ENCODE measurements at places on chromosomes 3 and 15.

DNA sequence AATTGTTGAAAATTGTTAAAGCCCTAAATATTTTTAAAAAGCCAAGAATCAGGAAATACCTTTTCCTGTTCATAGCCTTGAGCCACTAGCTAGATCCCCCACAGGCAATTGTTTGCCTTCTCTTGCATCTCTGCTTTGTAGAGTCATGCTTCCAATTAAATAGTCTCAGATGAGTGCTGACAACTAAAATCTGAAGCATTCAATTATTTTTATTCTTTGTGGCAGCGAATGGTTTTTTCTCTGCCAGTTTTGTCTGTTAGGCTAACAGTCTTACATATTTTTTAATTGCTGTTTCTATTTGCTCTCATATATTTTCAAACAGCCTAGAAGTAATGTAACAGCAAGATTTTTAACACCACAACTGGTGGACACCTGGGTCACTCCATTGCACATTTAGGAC is 277.1 kb upstream of the GBE1 start:
- no peak for DNase-seq

DNA sequence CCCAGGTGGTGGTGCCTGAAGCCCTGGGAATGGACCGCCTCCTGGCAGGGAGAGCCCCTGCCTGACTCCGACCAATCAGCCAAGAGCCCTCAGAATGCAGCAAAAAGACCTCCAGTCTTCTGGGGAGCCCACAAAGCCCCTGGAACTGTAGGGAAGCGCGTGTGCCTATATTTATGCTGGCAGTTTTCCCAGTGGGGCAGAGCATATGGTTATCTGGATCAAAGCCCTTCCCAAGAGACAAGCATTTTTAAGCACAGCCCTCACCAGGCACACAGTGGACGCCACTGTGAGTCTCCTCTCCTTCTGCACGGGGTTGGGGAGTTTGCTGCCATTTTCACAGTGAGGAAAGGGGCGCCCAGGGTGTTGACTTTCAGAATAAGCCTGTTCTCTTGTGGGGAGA is 80.9 kb upstream of the RPL32 start:
- no peak for DNase-seq

GRCh38 chr15:72732516-72732915 is 46.5 kb downstream of the BBS4 start:
- DNase-seq: no peak

DNA sequence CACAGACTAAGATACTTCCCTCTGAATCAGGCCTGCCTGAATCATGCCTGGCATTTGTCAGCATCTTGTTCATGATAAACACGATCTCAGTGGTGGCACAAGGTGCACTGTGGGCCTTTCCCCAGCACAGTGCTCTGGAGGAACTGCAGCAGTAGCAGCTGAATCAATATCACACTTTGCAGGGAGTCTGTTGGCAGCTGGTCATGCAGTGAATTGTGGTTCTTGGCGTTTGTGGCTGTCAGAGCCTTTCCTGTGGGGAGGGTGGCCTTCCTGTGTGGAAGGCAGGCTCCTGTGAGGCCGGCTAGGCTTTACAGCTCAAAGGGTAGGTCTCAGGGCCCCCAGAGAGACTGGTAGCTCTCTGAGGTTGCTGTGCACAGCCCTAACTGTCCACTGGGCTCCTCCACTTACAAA is 54.4 kb upstream of the TLE3 start:
- no peak for DNase-seq

DNA sequence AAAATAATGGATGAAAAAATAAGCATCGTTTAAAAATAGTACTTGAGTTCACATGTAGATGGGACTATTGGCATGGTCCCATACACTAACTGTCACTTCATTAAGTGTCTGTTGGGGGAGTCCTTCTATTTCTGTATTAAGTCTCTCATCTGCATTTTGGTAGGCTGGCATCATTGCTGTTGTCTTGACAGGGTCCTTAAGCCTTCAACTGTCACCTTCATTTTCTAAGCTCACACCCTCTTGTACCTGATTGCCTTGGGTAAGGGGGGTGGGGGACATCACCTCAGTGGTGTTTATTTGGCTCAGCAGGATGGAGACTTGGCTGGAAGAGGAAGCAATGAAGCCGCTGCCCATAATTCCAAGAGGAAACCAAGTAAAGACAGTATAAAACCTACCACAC is 202.0 kb upstream of the VEPH1 start:
- no peak for DNase-seq

DNA sequence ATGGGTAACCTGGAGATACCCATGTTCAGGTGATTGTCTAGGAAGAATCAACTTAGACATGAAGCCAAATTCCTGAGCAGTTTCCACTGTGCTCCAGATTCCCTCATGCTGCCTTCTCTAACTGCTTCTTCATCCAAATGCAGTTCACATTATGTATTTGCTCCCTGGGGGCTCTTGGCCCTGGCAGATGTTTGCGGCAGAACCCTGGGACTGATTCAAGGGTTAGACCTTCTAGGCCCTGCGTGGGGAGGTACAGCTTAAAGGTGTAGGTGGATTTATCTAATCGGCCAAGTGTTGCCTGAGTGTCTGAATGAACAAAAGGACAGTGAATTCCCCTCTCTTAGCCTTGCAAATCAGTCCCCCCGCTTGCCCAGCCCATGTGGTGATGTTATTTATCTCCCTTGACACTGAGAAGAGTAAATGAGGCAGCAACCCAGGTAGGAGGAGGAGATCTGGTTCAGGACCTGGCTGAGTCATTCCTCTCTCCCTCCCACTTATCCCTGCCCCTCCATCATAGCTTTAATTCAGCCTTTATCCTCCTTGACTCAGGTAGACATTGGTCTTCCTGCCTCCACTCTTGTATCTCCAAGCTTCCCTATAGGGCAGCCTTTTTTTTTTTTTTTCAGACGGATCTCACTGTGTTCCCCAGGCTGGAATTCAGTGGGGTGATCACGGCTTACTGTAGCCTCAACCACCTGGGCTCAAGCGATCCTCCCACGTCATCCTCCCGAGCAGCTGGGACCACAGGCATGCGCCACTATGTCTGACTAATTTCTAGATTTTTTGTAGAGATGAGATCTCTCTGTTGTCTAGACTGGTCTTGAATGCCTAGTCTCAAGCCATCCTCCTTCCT is 54.8 kb downstream of the MAGEF1 start:
- DNase-seq: no peak
